ENCODE measurements at places on chromosomes 5 and 9. TPM values are rescaled to one million over a fixed set of nuclear protein-coding genes. Genes with fewer than 3 reads are reported as not detected.

- no peak overlapping the region for H3K27ac ChIP-seq
- H3K4me3 ChIP-seq, result no peak overlapping the region
- no peaks in the 10 kb centered on the region for H3K4me1 ChIP-seq
- DNase-seq, result no peak
These were observed 49.2 kb downstream of the KIAA1958 start for GRCh38 chr9:112535811-112536210.

DNA sequence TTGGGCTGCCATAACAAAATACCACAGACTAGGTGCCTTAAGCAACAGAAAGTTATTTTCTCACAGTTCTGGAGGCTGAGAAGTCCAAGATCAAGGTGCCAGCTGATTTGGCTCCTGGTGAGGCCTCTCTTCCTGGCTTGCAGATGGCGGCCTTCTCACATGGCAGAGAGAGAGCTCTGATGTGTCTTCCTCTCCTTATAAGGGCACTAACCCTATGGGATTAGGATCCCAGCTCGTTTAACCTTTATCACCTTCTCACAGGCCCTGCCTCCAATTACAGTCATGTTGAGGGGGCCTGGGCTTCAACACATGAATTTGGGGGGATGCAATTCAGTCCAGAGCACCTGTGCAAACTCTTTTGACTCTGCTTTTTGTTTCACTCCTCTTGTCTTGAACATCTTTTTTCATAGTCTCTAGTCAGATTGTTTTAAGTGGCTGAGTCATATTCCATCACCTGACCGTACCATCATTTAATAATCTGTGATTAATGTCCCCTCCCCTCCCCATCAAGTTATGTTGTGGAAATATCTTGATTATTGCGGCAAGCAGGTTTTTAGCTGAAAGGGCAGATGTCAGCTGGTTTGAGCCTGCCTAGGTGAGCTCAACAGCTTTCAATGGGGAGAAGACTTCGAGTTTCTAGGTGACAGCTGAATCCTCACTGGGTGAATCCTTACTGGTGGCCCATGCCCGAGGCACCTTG is 61.8 kb downstream of the NDFIP1 start:
- no peak overlapping the region for H3K27ac ChIP-seq
- no peaks in the 10 kb centered on the region for H3K4me1 ChIP-seq
- H3K27me3 ChIP-seq, result no peaks in the 10 kb centered on the region

DNA sequence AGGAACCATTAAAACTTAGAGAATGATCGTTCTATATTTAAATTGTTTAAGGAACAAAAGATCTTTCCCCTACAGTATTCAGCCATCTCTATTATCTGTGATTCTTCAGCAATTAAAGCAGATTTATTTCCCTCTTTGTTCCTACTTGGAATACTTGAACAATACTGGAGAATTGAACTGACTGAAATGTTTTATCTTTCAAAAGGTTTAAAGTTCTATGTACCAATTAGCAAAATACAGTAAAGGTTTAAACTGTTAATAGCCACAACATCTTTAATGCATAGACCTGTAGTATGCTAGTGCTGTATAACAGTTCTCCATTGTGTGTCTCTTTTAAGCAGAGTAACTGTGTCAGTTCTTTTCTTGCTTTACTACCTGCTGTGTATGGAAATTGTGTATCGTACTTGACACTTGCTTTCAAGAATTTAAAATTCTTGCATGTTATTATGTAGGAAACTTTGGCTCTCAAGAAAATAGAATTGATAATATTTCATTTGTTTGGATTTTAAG is 54.0 kb downstream of the NDUFS4 start:
- H3K27ac ChIP-seq, result no peak overlapping the region
- no peaks in the 10 kb centered on the region for H3K27me3 ChIP-seq
- no peak for DNase-seq
- no peaks in the 10 kb centered on the region for H3K4me1 ChIP-seq
- H3K36me3 ChIP-seq, result no peaks in the 10 kb centered on the region
- H3K4me3 ChIP-seq, result no peak overlapping the region

DNA sequence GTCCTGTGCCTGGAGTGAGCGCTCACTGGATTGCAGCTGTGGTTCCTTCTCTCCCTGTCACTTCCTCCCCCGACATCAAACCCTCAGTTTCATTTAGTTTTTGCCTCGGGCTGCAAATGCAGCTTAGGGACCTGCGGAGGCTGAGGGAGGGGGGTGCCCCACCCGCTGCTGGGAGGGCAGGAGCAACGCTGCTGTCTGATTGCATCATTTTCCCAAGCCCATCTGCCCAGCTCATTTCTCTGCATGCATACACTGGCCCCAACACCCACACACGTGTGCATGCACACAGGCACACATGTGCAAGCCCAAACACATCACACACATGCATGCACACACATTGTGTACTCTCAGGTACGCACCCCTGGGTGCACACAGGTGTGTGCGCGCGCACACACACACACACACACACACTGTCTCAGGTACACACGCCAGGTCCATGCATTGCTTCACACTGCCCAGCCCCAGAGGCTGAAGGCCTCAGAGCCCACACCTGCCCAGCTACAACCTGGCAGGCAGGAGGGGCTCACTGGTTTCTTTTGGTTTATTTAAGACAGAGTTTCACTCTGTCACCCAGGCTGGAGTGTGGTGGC is 3.4 kb downstream of the ASS1 start:
- H3K4me3 ChIP-seq, result no peak overlapping the region
- no peaks in the 10 kb centered on the region for H3K27me3 ChIP-seq
- no peak for DNase-seq
- H3K4me1 ChIP-seq, result peaks cover 24% of the 10 kb centered on the region
- no peaks in the 10 kb centered on the region for H3K36me3 ChIP-seq
- peak overlapping the region; percentile 83 for H3K27ac ChIP-seq

DNA sequence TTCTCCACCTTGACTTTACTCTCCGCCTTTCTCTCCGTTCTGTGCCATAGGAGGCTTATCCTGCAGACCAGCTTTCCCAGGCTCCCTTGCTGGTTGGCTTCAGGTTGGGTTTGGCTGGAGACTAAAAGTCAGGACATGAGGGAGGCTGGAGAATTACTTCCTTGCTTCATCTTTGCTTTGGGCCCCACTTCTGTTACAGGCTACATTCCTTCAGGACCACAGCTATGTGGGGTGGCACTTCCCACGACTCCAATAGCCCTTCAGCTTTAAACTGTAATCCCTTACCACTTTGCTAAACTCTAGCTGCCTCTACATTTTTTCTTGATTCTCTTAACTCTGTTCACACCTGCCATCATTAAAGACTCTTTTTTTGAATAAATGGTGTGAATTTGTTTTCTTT is 186.7 kb upstream of the NR4A3 start:
- no peak overlapping the region for H3K4me3 ChIP-seq
- H3K27me3 ChIP-seq, result no peaks in the 10 kb centered on the region
- no peak overlapping the region for H3K27ac ChIP-seq
- no peaks in the 10 kb centered on the region for H3K36me3 ChIP-seq
- H3K4me1 ChIP-seq, result no peaks in the 10 kb centered on the region
- no peak for DNase-seq

DNA sequence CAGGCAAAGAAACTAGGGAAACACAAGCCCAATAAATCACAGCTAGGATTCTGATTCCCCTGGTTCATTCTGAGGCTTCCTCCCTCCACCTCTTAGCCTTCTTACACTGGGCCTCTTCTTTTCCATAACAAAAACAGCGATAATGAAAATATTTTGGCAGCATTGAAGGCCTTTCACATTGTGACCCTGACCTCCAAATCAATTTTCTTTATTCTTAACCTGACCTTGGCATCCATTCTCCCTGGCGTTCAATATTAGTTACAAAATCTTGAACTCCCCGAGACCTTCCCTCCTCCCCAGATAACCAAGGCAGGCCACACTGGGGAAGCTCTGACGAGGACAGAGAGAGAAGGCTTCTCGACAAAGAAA is 399.9 kb downstream of the ZSWIM6 start:
- no peaks in the 10 kb centered on the region for H3K27me3 ChIP-seq
- no peaks in the 10 kb centered on the region for H3K36me3 ChIP-seq
- H3K27ac ChIP-seq, result no peak overlapping the region
- DNase-seq, result no peak
- H3K4me1 ChIP-seq, result no peaks in the 10 kb centered on the region
- no peak overlapping the region for H3K4me3 ChIP-seq

DNA sequence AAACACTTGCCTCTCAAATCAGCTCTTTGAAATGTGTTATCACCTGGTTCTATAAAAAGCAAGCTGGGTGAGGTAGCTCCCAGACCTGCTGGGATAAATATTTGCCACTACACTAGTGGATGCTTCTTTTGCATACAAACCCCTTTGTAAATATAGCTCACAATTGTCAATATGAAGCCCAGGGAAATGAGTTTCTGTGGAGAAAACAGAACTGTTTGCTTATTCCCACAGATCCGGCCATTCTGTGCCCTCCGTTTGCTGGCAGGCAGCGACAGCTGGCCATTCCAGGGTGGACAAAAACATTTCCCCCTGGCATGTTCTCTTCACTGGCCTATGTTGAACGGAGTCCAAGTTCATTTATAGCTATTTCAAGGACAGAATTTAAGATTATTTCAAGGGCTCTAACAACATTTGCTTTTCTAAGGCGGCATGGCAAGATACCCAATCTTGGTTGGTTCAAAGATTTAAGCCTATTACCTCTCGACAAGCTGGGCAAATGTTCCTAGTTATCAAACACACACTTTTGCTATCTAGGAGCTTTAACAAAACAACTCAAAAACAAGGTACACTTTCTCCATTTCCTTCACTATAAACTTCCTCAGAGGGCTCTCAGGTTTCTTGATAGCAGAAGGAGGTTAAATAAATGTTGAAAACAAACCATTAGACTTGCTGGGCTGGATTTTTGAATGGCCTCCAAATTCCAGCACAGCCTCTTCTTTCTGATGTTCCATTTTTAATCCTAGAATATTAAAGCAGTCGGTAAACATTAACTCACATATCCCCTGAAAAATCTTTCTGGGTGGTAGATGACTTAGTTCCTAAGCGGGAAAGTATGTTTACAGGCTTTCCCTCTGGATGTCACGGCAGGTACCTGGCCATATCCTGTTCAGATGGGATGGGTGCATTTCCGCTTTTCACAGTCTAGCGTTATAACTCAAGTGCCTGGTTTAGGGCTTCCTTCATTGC is 332.3 kb downstream of the PLK2 start:
- peak overlapping the region; percentile 74 for H3K27ac ChIP-seq
- no peak overlapping the region for H3K4me3 ChIP-seq
- H3K27me3 ChIP-seq, result no peaks in the 10 kb centered on the region
- no peaks in the 10 kb centered on the region for H3K4me1 ChIP-seq
- H3K36me3 ChIP-seq, result no peaks in the 10 kb centered on the region

- no peak overlapping the region for H3K4me3 ChIP-seq
- H3K4me1 ChIP-seq, result no peaks in the 10 kb centered on the region
- no peaks in the 10 kb centered on the region for H3K27me3 ChIP-seq
- DNase-seq, result no peak
These were observed 19.6 kb upstream of the CNOT6 start for GRCh38 chr5:180474569-180474968.

DNA sequence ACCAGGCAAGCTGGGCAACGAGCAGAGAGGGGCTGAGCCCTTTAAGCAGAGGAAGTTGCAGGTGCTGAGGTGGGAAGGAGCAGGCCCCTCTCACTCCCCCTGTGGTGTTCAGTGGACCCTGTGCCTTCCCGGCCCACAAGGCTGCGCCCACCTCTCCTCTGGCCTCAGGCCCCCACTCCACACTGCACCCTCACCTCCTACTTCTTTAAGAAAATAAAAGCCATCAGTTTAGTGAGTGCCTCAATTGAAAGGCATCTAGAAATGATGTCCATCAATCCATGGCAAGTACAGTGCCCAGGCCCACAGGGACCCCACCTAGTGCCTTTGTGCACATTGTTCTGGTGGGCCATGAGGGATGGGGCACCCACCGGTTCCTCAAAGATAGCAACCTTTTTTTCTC is 158.0 kb downstream of the PAX5 start:
- no peaks in the 10 kb centered on the region for H3K36me3 ChIP-seq
- no peaks in the 10 kb centered on the region for H3K27me3 ChIP-seq
- no peak for DNase-seq
- no peak overlapping the region for H3K4me3 ChIP-seq
- no peaks in the 10 kb centered on the region for H3K4me1 ChIP-seq

DNA sequence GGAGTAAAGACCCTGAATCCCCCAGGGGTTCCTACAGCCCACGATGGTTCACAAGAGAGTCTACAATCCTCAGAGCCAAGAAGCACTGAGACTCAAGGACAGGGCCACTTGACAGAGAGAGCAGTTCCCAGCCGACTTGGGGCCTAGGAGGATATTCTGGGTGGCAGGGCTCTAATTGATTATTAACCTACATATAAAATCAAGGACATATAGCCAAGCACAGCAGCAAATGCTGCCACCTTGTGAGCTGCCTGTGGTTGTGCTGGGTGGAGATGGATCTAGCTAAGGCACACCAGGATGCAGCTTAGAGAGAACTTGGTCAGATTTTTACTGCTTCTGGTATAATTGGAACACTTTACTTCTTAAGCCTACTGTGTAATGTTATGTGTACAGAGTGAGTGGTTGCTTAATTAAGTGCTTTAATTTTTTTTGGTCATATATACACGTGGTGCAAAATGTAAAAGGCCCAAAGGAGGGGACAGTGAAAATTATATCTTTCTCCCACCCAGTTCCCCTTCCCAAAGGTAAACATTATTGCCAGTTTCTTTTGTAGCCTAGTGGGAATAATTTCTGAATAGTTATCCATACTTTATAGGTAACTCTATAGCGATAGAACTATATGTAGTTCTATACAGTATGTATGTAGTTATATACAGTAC is 78.8 kb downstream of the F2RL2 start:
- no peak overlapping the region for H3K4me3 ChIP-seq
- no peak for DNase-seq
- H3K27ac ChIP-seq, result peak overlapping the region; percentile 26
- no peaks in the 10 kb centered on the region for H3K27me3 ChIP-seq
- H3K4me1 ChIP-seq, result no peaks in the 10 kb centered on the region

GRCh38 chr9:37210737-37211523 is 90.6 kb downstream of the ZCCHC7 start:
- no peak for DNase-seq
- no peak overlapping the region for H3K27ac ChIP-seq

GRCh38 chr9:134966270-134966669 is 48.6 kb upstream of the FCN1 start:
- no peak overlapping the region for H3K27ac ChIP-seq
- H3K4me1 ChIP-seq, result no peaks in the 10 kb centered on the region
- peak; percentile 47 for DNase-seq
- no peaks in the 10 kb centered on the region for H3K36me3 ChIP-seq
- peaks cover 35% of the 10 kb centered on the region for H3K27me3 ChIP-seq
- H3K4me3 ChIP-seq, result no peak overlapping the region

- DNase-seq, result no peak
- no peaks in the 10 kb centered on the region for H3K4me1 ChIP-seq
- no peaks in the 10 kb centered on the region for H3K36me3 ChIP-seq
- H3K4me3 ChIP-seq, result no peak overlapping the region
- H3K27me3 ChIP-seq, result no peaks in the 10 kb centered on the region
These were observed 60.8 kb upstream of the CER1 start for GRCh38 chr9:14783358-14783757.

DNA sequence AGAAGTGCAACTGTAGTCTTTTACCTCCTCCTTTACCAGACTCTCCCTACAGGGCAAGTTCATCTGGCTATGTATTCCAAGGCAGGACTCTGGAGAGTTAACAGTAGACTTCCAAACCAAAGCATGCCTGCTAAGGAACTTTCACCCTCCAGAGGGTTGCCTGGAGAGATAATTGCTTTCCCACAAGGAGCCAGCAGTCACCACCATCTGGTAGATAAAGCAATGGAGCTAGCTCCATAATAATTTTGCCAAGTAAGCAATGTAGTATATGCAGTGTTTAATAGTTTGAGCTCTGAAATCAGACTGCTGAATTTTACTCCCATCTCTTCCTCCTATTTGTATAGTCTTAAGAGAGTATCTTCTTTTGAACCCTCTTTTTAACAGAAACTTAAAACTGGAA is 566.8 kb upstream of the PTGER4 start:
- no peaks in the 10 kb centered on the region for H3K27me3 ChIP-seq
- no peak for DNase-seq
- H3K27ac ChIP-seq, result no peak overlapping the region
- no peaks in the 10 kb centered on the region for H3K4me1 ChIP-seq
- H3K4me3 ChIP-seq, result no peak overlapping the region
- H3K36me3 ChIP-seq, result no peaks in the 10 kb centered on the region

Gene CCL27
- total RNA-seq, result not detected

Gene MEF2C
- 41.8 TPM for total RNA-seq

Gene IFNA21
- total RNA-seq, result not detected

Data from breast epithelium (tissue), 4 donors.